ENCODE measurements at places on chromosomes 12 and 14.
A peak's percentile ranks its signal among the peaks of the same experiment; 100 is the strongest.

DNA sequence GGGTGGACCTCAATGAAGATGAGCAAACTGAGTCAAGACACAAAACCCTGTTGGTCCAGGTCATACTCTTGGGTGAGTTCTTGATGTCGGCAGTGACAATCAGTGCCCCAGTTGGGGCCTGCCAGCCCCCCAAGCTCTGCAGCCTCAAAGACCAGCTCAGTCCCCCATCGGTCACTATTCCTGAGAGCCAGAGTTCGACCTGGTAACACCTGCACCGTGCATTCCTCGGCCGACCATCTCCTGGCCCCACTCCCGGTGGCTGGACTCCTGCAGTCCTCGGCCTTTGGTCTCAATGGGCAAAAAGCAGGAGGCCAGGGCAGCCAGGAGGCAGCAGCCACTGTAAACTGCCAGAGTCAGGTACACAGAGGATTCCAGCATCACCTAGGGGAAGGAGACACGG lies 32.5 kb downstream of the DAO start:
- DNase-seq = no peak

DNA sequence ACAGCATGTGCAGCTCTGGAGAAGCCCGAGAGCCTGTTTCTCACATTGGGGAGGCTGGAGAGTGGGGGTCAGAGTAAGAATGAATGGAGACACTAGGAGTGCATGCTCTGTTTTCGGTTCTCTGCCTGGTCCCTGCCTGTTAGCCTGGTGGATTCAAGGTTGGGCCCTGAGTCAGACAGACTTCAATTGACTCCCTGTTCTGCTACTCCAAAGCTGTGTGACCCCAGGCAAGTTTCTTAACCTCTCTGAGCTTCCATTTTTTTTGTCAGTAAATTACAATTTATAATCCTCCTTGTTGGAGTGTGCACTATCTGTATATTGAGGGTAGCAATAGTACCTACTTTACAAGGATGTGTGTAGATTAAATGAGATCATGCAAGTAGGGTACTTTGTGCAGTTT lies 102.6 kb upstream of the ESRRB start:
- DNase-seq = no peak

GRCh38 chr14:88552876-88553275 lies 1.9 kb downstream of the PTPN21 start:
- DNase-seq = peak; percentile 48

- DNase-seq = no peak
Measured at GRCh38 chr14:75614179-75614578, 35.8 kb downstream of the FLVCR2 start.

- DNase-seq = no peak
Measured at GRCh38 chr14:61281948-61282275, 774 bp upstream of the TMEM30B start.

DNA sequence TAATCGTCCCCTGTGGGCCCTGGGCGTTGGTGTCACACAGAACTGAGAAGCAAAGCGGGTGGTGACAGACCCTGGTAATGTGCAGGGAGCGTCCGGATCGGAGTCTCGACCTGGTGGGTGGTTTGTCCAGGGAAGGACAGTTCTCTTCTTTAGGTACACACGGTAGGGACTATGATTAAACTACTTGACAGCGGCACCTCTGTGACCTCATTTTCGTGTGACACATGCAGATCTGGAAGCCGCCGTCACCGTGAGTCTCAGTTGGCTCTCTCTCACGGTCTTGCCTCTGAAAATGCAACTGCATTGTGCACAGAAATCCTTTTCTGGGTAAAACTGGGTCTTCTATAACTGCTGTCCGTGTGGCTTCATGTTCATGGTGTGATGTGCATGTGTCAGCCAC lies 32.1 kb downstream of the XRCC3 start:
- DNase-seq = no peak

GRCh38 chr14:54567639-54568561 lies 972 bp downstream of the SAMD4A start:
- no peak for DNase-seq
